Mesothelial cell of epicardium (in vitro differentiated cells): ENCODE measurements at places on chromosomes 2 and 18. TPM values are rescaled to one million over a fixed set of nuclear protein-coding genes. Genes with fewer than 3 reads are reported as not detected.

- no peak for DNase-seq
Measured at GRCh38 chr2:128368437-128369107, 49.9 kb upstream of the HS6ST1 start.

- peak; percentile 36 for DNase-seq
Measured at GRCh38 chr2:109720380-109721106, 73.6 kb upstream of the RGPD5 start.

The PJVK gene
- 12.1 to 13.8 TPM (median 12.2 TPM) in 3 replicates for total RNA-seq

The CAB39 gene
- 39.2 to 43.0 TPM (median 41.7 TPM) in 3 replicates for total RNA-seq

- DNase-seq = no peak
Measured at GRCh38 chr18:1779587-1779986, 791.7 kb downstream of the METTL4 start.

The LGALSL gene
- total RNA-seq = 15.4 to 20.0 TPM (median 15.6 TPM) in 3 replicates

The ST8SIA5 gene
- total RNA-seq = 0.20 to 0.75 TPM (median 0.41 TPM) in 3 replicates

The AGPS gene
- 43.9 to 47.9 TPM (median 47.3 TPM) in 3 replicates for total RNA-seq

GRCh38 chr2:310994-311393 is 23.1 kb upstream of the ALKAL2 start:
- DNase-seq = no peak

The CCDC148 gene
- 2.8 to 3.2 TPM (median 3.1 TPM) in 3 replicates for total RNA-seq

- DNase-seq = no peak
Measured at GRCh38 chr2:110858135-110858725, 125.9 kb downstream of the ACOXL start.

DNA sequence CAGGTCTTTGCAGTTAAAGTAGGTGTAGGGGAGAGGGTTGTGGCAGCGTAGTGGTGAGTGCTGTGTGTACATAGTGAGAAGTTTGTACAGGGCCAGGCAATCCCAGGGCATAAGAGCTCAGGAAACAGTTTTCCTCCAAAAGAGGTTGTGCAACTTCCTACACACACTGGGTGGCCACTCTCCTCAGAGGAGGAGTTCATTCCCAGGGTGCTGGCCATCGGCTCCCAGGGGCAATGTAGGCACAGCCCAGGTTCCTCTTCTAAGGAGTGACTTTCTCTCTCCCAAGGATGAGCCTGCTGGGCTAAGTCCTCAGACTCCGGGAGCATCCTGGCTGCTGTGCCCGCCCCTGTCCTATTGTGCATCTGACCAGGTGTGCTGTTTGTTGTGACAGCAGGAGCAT is 3.0 kb downstream of the ACOXL start:
- no peak for DNase-seq

DNA sequence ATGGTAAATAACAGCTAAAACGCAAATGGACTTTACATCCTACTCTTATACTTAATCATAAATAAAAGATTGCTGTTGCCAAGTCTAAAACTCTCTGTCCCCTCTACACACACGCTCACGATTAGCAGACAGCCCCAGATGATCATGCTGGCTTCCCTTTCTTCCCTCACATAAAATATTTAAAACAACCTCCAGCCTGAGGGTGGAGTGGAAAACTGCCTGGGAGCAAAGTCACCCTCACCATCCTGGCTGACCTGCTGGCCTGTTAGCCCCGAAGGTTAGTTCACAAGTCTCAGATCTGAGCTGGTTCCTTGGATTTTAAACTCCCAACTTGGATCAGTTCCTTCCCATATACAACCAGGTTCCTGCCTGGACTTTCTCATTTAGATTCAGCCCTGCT is 288.2 kb downstream of the NBAS start:
- DNase-seq = no peak

DNA sequence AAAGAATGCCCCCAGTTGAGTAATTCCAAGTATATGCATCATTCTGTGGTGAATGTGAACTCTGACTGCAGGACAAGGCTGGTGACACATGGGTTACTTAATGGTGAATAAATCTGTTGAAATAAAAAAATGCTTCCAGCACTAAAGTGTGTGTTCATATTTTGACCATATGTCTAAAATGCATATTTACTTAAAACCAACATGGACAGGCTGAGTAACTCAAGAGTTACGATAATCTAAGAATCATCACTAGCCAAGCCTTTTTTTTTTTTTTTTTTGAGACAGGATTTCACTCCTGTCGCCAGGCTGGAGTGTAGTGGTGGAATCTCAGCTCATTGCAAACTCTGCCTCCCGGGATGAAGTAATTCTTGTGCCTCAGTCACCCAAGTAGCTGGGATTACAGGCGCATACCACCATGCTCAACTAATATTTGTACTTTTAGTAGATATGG is 47.1 kb upstream of the CCBE1 start:
- no peak for DNase-seq

DNA sequence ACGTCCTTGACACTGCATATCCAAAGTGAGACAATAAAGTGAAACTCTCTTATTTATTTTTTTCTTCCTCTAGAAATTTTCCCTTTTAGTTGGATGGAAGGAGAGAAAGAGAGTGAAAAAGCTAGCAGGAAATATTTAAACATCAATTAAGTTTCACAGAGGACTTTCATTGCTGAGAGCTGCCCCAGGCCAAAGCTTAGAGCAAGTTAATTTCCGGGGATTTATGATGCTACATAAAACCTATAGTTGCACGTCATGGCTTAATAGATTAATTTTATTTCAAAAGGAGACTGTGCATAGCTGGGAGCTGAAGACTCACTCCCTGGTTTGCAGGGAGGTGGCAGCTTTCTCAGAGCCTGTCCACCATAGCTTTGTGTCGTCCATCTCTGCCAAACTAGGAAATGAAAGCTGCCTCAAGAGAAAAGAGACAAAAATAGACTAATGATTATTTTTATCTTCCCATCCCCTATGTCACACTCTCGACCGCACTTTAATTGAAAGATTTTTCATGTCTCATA is 323.3 kb upstream of the RAB6C start:
- DNase-seq = no peak

The PLEK gene
- total RNA-seq = not detected in 3 replicates

DNA sequence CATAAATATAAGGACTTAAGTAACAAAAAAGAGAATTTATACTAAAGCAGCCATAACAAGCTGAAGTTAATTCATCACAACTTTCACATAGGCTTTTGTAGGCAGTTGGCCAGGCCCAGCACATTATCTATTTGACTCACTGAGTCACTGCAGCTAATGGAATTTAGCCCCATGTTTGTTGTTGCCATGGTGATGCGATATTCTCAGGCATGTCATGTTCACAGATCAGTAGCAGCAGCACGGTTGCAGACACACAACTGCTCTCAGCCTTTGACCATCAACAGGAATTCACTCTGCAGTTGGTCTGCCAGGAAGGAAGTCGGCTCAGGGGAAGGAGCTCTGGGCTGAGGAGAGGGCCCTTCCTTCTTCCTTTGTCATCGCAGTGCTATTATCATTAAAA is 639.8 kb downstream of the TMEM182 start:
- peak; percentile 62 for DNase-seq

The CRYGC gene
- not detected in 3 replicates for total RNA-seq

The VWA3B gene
- total RNA-seq = not detected in 3 replicates

DNA sequence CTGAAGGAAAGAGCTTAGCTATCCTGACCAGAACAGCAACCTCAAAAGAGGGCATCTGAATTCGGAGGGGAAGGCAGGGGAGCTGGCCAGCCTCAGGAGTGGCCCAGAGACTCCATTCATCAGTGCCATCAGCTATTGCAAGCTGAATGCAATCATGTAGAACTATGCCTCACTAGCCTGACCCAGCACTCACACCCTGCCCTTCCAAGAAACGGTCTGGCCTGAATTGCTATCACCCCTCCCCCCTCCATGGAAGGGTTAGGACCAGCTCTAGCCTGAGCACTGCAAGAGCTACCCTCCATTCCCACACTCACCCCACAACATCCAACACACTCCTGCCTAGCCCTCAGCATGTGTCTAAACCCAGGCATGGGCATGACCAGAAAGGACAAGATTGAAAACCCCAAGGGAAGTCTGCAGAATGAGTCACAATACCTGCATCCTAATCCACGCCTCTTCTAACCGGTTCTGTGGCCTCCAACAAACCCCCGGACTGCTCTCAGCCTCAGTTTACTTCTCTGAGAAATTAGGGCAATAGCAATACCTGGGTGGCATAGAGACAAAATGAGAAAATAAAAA is 120.3 kb downstream of the BCL11A start:
- no peak for DNase-seq

- no peak for DNase-seq
Measured at GRCh38 chr2:233185963-233186362, 65.5 kb upstream of the ATG16L1 start.

The FBXO41 gene
- 7.6 to 8.1 TPM (median 7.8 TPM) in 3 replicates for total RNA-seq

GRCh38 chr2:195304310-195304709 is 352.7 kb upstream of the SLC39A10 start:
- no peak for DNase-seq

DNA sequence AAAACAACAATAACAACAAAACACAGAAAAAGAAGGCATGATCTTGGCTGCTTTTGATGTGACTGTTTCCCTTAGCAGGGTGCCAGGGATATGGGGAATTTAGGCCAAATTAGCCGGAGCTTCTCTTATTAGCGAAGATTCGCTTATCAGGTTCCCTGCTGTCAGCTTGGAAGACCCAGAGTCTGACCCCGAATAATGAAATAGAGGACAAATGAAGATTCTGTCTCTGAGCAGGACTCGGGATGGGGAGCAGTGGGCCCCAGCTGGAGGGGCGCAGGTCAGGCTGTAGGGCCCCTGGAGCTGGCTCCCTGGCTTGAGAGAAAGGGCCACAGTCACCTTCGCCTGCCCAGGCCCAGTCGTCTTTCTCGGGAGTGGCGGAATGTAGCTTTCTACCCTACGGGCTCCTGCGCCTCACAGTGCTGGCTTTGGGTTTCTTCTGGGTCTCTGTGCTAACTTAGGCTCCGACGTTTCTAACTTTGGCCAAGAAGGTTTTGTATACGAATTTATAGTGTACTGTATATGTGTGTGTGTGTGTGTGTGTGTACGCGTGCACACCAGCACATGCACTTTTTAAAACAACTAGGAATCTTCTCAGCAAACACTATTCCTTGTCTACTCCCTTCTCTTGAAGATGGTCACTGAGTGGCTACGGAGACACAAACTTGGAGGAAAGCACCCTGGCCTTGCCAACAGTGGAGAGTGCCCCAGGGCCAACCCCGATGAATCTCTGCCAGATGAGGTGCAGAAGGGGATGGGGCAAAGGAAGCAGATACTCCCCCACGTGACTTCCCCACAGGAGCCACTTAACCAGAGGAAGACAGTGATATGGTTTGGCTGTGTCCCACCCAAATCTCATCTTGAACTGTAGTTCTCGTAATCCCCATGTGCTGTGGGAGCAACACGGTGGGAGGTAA is 195.6 kb upstream of the COPS8 start:
- DNase-seq = no peak

The ASXL3 gene
- 34.0 to 36.7 TPM (median 36.0 TPM) in 3 replicates for total RNA-seq

The RAB6C gene
- 0.16 to 0.18 TPM in 2 of 3 replicates, not detected in the other for total RNA-seq

The MRPL33 gene
- 48.3 to 54.5 TPM (median 54.4 TPM) in 3 replicates for total RNA-seq

The SLC11A1 gene
- total RNA-seq = 0.53 to 0.79 TPM (median 0.76 TPM) in 3 replicates

The L3MBTL4 gene
- 15.9 to 18.5 TPM (median 17.5 TPM) in 3 replicates for total RNA-seq

- DNase-seq = no peak
Measured at GRCh38 chr2:163572850-163573249, 163.0 kb downstream of the FIGN start.

The LINC00305 gene
- total RNA-seq = not detected in 3 replicates

GRCh38 chr2:64263315-64263714 is 119.1 kb upstream of the PELI1 start:
- no peak for DNase-seq

DNA sequence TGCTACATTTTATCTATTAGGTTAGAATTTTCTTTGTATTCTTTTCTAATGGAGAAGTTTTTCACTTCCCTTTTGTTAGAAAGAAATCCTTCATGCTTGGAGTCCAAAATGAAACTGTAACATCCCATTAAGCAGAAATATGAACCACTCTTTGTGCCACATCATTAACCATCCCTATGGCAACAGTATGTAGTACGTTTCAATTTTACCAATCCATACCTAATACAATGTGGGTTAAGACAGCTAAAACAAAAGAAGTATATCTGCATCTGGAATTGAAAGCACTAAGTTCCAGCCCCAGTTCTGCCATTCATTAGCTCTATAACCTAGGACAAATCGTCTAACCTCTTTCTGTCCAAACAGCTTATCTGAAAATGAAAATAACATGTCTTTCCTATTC is 409.2 kb upstream of the SPHKAP start:
- no peak for DNase-seq

DNA sequence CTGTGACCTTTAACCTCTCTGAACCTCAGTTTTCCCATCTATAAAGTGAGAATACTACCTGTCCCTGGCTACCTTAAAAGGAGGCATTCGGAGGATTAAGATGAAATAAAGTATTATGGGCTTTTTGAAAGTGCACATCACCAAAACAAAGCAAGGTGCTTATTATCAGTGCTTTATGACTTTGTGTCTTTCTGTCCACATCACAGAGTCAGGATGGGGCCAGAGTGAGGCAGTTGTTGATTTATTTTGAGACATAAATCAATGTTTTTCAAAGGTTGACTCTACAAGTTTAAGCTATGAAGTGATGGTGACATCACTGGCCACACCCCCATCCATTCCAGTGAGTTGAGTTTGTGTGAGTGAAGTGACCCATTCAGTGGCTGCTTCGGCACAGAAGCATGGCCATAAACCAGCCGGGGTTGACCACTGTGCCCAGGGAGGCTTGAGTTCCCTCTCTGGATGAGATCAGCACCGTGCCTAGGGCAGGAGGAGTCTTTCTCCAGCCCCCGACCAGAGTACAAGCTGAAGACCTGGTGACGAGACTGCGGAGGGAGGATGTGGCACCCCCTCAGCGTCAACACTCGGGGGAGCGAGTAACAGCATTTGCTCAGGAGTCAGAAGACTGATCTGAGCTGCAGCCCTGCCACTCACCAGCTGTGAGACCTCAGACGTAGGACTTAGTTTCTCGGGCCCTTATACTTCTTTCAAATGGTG is 89.0 kb upstream of the PPP1CB start:
- no peak for DNase-seq

GRCh38 chr18:26091047-26091630 is 726 bp upstream of the SS18 start:
- DNase-seq = no peak

DNA sequence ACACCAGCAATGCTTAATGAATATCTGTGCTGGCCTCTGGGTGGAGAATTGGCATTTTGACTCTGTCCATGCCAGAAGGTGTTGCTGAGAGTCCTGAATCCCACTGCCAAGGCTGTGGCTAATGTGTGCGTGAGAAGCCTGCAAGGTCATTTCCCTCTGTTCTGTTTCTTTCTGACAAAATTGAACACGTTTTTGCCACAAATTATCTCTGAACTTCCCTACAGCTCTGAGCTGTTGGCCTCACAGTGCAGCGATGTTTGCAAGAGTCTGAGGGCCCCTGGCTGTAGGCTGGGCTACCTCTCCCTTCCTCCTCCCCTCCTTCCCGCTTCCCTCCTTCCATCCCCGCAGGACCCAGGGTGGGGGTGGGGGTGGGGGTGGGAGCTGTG is 154.1 kb upstream of the HS6ST1 start:
- no peak for DNase-seq

The AQP12B gene
- not detected in 3 replicates for total RNA-seq

DNA sequence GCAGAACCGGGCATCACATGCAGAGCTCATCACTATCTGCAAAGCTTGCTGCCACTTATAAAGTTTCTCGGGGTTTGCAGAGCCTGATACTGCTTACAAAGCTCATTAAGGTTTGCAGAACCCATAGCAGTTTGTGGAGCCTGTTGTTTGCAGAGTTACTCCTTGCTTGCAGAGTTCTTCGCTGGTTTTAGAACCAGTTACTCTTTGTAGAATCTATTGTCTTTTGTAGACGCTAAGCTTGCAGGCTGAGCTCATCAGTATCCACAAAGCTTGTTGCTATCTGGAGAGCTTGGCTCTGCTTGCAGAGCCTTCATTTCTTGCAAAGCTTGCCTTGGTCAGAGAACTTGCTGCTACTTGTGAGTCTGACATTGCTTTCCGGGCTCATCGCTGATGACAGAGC is 106.9 kb downstream of the CELF4 start:
- DNase-seq = no peak

The LYPD6B gene
- total RNA-seq = 27.2 to 30.6 TPM (median 28.8 TPM) in 3 replicates
